ENCODE measurements at places on chromosomes 13 and 19.

DNA sequence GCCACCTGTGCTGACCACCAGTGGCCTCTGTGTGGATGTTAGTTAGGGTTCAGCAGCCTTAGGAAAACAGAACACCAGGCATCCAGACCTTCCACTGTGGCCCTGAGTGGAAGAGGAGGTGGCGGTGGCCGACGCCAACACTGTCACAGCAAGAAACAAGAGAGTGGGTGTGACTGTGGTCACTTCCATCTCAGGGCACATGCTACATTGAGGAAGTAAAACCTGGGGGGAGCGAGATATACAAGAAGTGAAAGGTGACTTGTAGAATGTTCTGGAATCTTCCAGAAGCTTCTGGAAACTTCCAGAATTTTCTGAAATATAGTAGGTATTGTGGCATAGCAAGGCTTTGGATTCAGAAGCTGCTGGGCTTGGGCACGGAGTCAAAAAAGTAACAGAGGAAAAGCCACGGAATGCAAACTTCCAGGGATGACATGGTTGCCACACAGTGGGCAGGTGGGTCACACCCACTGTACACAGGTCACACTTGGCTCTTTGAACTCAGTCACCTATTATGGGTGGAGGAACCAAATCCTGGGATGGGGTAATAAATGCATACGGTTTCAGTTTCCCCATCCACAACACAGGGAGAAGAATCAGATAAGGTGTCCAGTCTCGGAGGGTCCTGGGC, 24.3 kb downstream of the GNG7 start:
- no peak for DNase-seq

GRCh38 chr19:55552620-55553019, 7.3 kb upstream of the SBK3 start:
- no peak for DNase-seq

DNA sequence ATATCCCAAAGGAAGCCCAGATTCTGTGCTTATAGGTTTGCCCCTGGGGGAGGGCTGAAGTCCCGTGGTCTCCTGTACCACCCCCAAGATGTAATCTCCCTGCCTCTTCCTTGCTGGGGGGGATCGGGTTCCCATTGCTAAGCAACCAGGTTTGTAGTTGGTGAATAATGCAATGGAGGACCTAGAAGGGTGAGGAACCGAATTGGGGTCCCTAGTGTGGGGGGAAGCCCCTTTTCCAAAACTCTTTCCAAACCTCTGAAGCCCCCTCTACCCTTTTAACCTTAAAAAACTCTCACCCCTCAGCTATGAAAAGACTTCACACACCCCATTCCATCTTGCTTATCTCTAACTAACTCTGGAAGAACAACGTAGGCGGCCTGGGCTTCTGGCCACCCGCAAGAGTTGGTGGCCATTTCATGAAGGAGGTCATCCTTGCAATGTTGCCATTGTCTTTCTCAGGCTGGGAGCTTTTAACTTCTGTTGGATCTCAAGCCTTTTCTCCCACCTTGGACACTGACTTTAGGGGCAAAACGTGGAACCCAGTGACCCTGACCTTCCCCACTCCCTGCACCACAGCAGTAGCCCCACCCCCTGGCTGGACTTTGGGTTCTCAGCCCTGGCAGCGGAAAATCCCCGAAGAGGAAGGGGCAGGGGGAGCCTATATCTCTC, 661 bp downstream of the PALM3 start:
- DNase-seq = no peak

DNA sequence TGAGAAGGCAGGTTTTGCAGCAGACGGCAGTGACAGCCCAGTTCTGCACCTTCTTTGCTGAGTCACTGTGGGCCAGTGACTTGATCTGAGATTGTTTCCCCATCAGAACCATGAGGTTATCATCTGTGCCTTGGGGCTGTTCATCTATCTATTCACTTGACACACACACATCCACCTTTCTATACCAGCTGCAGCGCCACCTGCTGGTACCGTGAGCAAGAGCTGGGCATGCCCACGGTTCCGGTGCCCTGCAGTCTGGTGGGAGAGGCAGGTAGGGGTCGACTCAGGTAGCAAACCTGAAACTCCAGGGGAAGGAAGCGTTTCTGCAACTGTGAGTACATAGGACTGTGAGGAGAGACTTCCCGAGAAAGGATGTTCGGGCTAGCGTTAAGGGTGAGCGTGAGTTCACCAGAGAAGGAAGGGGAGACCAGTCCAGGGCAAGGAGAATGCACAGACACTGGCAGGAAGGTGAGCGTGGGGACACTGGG, 7.5 kb upstream of the LIN7B start:
- DNase-seq = peak; percentile 53

DNA sequence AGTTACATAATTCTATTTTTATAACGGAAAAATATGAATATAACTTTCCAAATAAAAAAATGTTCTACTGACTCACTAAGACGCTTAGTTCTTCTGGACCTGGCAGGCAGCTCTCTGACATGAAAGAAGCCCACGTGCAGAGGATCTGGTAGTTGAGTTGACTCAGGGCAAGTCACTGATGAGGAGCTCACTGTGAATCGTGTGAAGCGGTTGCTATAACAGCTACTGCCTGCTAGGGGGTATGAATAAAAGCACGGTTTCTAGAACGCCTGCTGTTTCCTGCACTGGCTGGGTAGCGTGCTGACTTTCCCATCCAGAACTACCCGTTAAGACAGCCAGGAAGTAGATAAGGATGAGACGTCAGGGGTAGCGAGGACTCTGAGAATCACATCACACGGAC, 54.7 kb upstream of the WASF3 start:
- DNase-seq = no peak

DNA sequence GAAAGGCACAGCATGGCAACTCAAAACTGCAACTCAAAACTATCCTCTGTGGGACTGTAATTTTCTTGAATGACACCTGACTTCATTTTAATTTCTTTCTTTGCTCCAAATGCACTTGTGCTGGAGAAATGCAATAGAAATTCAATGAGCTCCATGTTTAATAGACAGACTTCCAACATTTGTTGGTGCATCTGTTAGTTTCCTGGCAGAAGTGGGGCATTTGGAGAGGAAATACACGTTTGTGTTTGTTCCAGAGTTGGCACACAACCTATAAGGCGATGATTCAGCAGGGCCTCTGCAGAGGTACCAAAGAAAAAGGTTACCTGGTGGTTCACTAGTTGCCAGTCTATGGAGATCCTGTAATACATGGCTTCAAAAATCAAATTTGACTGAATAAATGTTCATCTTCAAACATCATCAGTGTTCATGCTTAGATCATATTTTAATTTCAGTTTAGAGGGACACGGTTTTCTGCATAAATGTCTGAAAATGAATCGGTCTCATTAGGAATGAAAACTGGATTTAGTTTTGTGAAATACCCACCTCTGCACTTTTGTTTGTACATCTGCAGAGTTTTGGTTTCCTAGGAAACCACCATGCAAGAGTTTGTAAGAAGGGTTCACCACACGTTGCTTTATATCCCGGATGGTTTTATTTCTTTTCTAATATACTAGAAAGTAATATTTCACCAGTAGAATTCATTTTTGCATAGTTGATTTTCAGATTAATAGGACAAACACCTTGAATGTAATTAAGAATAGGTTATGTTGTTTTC, 21.8 kb upstream of the OBI1 start:
- no peak for DNase-seq

- DNase-seq = peak; percentile 6
These were observed 41.3 kb downstream of the FLT3 start for GRCh38 chr13:28058866-28059613.

- no peak for DNase-seq
These were observed 23.5 kb downstream of the DZIP1 start for GRCh38 chr13:95620825-95621498.

GRCh38 chr13:27122036-27122435, 49.6 kb downstream of the USP12 start:
- no peak for DNase-seq

- DNase-seq = no peak
These were observed 282.2 kb downstream of the SLITRK5 start for GRCh38 chr13:87953381-87953780.

GRCh38 chr19:44621367-44621766, 8.0 kb downstream of the IGSF23 start:
- no peak for DNase-seq

- no peak for DNase-seq
These were observed 238.5 kb upstream of the STARD13 start for GRCh38 chr13:33524086-33524485.

GRCh38 chr19:30361721-30362120, 10.5 kb upstream of the ZNF536 start:
- DNase-seq = no peak

DNA sequence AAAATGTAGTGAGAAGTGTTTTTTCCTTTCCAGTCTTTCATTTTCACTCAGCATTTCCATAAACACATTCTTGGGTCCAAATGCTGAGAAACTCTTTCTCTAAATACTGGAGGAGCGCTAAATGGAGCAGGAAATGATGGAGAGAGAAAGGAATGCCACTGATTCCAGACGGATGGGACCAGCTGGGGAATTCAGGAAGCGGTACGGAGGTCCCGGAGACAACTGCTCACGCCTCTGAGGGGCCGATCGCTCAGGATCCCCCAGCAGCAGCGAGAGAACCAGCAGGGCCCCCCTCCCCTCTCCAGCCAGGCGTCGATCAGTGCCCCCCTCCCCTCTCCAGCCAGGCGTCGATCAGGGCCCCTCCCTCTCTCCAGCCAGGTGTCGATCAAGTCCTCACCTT, 13.2 kb downstream of the RASA3 start:
- DNase-seq = no peak

GRCh38 chr13:110853235-110853721, 61.6 kb downstream of the ANKRD10 start:
- DNase-seq = no peak

DNA sequence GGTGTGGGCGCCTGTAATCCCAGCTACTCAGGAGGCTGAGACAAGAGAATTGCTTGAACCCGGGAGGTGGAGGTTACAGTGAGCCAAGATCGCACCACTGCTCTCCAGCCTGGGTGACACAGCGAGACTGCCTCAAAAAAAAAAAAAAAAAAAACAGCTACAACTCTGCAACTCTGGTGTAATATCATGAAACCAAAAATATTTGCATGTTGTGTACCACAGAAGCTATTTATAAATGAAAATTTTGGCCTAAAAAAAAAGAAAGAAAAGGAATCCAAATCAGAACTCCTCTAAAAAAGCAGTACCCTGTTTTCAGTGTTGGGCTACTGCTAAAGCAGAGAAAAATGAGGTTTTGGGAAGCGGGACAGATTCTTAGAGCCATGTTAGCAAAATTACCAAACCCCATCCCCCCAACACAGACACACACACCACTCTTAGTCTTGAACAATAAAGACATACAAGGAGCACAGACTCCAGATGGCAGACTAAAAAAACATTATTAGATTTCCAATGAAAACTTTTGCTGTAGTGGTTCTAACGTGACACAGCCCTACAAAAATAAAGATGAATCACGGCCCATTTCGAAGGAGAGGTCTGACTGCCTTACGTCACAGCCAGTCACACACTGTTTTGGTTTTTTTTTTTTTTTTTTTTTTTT, 51.5 kb downstream of the INSR start:
- DNase-seq = no peak

DNA sequence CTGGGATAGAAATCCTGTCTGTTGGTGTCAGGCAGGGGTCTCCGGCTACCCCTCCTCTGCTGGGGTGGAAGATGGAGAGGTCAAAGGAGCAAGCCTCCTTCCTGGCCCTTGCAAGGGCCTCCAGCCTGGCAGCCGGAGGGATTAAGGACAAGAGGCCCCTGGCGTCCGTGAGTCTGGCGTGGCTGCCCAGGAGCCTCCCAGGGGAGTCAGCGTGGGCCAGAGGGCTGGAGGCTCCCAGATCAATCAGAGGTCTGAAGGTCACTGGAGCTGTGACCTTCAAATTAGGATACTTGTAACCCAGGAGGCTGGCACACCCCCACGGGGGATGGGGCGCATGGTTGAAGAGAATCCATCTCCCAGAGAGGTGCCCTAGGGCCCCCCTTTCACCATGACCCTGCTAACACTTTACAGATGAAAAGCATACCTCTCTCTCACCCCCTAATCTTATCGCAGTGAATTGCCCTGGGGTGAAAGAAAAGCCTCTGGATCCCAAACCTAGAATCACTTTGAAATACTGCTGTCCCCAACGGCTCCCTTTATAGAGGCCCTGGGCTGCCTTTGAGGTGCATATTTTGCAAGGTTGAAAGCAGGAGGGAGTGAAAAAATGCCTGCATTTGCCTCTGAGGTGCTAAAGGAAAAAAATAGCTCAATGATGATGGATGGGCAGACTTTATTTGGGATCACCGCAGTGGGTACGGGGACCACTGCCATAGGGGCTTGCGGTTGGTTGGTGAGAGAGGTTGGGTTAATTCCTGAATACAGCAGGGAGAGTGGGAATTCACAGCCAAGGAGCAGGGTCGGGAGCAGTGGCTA, 44.9 kb upstream of the PEG3 start:
- DNase-seq = no peak

GRCh38 chr13:77751513-77752456, 54.3 kb downstream of the SLAIN1 start:
- no peak for DNase-seq

GRCh38 chr19:41116261-41116660, 2.0 kb downstream of the CYP2F1 start:
- DNase-seq = no peak

- peak; percentile 91 for DNase-seq
These were observed at the start of gene PDCD2L for GRCh38 chr19:34404109-34404909. Gene PDCD2L, plus strand, starts transcription at chr19:34404399. Its CDS starts 32 bp downstream, at chr19:34404431.

- no peak for DNase-seq
These were observed 8.7 kb upstream of the ZBTB7A start for GRCh38 chr19:4075373-4075772.

- no peak for DNase-seq
These were observed 112.3 kb downstream of the SLC7A1 start for GRCh38 chr13:29483211-29483610.

DNA sequence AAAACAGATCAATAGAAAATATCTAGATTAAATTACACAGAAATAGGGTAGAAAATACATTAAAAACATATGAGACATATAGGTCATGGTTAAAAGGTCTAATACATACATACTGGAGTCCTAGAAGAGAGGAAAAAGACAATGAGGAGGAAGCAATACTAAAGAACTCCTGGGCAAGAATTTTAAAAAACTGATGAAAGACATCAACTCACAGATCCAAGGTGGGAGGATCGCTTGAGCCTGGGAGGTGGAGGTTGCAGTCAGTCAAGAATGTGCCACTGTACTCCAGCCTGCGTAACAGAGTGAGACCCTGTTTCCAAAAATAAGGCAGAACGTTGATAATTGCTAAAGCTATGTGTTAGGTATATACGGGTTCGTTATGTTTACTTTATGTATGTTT, 5.4 kb upstream of the KASH5 start:
- DNase-seq = no peak
